Sigmoid colon (tissue), 7 donors: ENCODE measurements at places on chromosomes 3 and 15. TPM values are rescaled to one million over a fixed set of nuclear protein-coding genes. Genes with fewer than 3 reads are reported as not detected.

Gene SEMA3F
- 8.6 TPM for total RNA-seq

DNA sequence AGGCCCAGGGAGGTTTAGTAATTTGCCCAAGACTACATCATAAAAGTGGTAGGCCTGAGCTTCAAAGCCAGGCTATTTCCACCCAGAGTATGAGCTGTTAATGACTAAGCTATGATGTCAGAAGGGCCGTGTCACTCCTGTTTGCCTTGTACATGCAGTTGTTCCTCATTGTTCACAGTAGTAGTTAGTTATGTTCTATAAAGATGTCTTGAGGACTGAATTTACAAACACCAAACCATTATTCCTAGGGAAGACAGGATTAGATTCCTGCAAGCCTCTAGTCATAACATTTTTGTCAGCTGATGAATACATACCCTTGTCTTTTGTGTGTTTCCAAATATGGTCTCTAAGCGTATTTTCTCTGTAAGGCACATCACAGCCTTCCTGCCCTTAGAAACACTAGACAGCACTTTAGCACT lies 20.9 kb upstream of the LARS2 start:
- DNase-seq: no peak

Gene SERINC4
- not detected for total RNA-seq

DNA sequence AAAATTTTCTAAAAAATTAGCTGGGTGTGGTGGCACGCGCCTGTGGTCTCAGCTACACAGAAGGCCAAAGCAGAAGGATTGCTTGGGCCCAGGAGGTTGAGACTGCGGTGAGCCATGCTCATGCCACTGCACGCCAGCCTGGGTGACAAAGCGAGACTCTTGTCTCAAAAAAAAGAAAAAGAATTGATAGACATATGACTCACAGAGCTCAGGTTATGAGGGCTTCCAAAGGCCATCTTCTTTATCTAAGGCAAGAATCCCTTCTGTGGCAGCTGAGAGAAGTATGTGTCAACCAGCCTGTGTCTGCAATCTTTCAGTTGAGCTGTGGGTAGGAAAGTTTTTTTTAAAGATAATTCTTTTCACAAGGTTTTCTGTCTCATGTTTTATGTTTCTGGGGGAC lies 53.9 kb downstream of the MRPS25 start:
- no peak for DNase-seq

GRCh38 chr3:9100513-9100894 lies 137.2 kb upstream of the RAD18 start:
- no peak for DNase-seq
